Choroid plexus epithelial cell (primary cell): ENCODE measurements at places on chromosomes 13 and 19.
A peak's percentile ranks its signal among the peaks of the same experiment; 100 is the strongest.

GRCh38 chr19:1470305-1471009, 8.6 kb downstream of the C19orf25 start:
- peak; percentile 25 for DNase-seq

- no peak for DNase-seq
These were observed 12.3 kb upstream of the KATNAL1 start for GRCh38 chr13:30319655-30320054.

GRCh38 chr19:17347361-17347760, 10.0 kb downstream of the GTPBP3 start:
- peak; percentile 24 for DNase-seq

DNA sequence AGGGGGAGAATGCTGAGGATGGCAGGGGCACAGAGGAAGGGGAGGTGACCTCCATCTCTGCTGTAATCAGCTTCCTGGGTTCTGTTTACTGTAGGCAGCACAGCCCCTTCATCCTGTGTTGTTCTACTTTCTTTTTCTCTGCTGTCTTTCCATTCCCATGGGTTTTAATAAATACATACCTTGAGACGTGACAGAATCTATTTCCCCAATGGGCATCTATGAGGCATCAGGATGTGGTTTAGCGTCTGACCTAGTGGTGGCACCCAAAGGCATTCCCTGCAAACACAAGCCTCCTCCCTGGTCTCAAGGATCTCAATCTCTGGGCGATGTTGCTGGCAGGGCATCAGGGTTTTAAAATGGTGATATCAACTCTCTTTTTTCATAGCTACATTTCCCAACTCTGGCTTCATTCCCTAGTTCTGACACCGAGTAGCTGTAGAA, 60.8 kb downstream of the ALOX5AP start:
- peak; percentile 54 for DNase-seq

DNA sequence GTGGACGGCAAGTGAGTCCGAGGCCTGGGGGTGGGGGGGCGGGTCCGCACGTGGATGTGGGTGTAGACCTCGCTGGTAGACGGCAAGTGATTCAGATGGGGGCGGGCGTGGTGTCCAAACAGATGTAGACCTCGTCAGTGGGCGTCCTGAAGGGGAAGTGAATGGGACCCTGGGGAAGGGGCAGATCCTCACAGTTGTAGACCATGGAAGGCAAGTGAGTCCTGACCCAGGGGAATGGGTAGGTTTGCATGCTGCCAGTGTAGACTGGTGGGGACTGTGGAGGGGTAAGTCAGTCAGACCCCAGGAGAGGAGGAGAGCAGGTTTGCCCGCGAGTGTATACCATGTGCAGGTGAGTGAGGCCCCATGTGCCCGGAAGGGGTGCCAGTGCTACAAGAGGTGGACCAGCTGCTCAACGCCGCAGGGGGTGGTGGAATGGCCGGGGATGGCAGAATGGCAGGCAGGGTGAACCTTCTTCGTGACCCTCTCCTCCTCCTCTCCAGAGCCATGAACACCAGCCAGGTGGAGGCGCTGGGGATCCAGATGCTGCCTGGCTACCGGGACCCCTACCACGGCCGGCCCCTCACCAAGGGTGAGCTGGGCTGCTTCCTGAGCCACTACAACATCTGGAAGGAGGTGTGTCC, 22.1 kb downstream of the COLGALT1 start:
- no peak for DNase-seq

- DNase-seq, result no peak
These were observed 145.2 kb downstream of the GGACT start for GRCh38 chr13:100443278-100443997.

GRCh38 chr19:49515767-49516166, 3.3 kb downstream of the FCGRT start:
- DNase-seq, result no peak

DNA sequence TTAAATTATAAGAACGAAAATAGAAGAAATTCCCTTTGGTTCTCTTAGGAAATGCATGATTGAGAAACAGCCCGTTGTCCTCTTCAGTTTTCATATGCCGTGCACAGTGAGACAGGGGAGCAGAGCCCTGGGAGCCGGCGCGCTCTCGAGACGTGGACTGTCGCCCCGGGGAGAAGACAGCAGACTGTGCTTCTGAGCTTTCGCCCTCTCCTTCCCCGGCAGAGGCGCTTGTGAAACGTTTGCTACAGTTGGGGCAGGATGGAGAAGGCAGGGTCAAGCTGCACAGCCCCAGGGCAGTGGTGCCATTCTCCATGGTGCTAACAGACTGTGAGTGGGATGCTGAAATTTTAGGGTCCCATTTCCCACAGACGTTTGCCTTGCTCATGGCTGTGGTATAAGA, 192.2 kb upstream of the KL start:
- DNase-seq, result no peak

DNA sequence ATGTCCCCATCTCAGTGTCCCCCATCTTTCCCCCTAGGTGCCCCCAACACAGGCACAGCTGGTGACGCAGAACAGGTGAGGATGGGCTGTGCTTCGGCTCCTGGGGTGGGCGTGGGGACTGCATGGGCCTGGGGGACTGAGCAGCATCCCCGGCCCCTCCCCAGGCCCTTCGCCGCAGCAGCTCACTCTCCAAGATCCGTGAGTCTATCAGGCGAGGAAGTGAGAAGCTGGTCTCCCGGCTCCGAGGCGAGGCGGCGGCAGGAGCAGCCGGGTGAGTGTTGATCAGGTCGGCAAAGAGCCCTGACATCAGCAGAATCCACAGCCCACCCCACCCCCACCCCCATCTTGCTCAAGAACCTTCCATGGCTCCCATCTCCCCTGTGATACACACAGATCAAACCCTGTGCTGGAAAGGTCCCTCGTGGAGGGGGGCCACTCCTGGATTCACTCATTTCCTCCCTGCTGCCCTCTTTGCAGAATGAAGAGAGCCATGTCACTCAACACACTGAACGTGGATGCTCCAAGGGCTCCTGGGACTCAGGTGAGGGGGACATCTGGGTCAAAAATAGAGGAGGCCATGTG, 10.0 kb downstream of the KLC3 start:
- DNase-seq, result no peak

DNA sequence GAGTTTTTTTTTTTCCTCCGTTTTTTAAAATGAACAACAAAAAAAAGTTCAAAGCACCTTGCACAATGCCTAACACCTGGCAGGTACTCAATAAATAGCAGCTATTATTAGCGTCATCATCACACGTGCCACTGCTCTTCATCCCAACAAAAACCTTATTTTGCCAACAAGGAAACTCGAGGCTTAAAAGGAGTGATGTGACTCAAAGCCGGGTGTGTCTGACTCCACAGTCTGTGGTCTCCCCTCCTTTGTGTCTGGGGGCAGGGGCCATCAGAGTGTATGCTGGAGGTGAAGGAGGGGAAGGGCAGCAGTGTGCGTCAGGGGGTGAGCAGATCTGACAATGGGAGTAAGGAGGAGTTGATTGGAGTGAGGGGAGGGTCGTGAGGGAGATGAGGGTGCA, 34.1 kb upstream of the POU2F2 start:
- no peak for DNase-seq

GRCh38 chr13:29384466-29384865, 211.0 kb downstream of the SLC7A1 start:
- DNase-seq, result no peak

DNA sequence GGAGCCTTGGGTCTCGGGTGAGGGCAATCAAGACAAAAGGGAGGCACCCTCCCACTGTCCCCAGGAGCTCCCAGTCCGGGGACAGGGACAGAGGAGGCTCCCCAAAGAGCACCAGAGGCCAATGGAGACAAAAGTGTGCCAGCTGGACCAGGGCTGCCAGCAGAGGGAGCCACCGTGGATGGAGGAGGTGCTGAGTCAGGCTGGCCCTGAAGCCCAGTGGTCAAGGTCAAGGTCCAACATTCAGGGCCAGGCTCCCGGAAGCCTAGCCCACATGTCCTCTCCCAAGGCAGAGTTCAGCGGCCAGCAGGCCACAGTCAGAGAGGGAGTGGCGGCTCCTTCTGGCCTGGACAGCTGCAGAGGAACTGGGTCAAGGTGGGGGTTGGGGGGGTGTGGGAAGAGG, 8.4 kb downstream of the COL5A3 start:
- DNase-seq, result peak; percentile 14

DNA sequence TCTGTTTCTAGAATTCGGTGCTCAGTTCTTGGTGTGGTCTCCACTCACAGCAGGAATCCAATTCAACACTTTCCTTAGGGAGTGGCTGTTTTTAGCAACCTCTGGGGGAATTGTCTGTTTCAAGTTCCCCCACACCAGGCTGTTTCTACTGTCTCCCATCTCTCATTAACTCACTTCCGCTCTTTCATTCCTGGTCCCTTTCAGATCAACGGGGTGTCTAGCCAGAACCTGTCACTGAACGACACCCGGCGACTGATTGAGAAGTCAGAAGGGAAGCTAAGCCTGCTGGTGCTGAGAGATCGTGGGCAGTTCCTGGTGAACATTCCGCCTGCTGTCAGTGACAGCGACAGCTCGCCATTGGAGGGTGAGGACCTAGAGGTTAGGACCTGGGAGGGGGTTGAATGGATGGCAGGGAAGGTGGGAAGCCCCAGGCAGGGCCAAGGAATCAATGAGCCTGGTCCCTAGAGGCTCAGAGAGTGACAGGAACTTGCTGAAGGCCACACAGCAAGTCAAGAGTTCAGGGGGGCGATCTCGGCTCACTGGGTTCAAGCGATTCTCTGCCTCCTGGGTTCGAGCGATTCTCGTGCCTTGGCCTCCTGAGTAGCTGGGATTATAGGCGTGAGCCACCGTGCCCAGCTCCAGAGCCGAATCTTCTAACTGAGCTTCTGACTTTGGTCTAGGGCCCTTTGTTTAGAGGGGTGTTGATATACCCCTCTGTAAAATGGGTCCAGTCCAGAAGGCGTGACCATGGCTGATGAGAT, 25.5 kb downstream of the TJP3 start:
- no peak for DNase-seq

- no peak for DNase-seq
These were observed 2.6 kb downstream of the ERICH4 start for GRCh38 chr19:41445575-41445974.

DNA sequence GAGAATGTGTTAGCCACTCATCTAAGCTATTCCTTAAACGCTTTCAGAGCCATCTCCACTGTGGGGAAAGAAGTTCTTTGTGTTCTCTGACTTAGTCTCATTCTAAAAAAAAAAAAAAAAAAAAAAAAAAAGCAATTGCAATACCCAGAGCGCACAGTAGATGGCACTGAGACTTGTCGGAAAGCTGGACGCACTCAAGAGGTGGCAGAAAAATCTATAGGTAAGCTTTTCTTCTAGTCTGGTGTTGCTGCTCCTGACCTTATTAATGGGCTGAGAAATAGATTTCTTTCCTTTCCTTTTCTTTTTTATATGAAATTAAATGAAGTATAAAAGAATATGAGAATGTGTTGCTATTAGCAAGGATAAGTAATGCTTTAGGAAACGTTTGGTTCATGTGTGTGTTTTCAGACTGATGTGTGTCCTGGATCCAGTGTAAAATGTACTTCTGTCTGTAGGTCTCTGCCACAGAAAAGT, 4.7 kb upstream of the GJB2 start:
- peak; percentile 74 for DNase-seq

DNA sequence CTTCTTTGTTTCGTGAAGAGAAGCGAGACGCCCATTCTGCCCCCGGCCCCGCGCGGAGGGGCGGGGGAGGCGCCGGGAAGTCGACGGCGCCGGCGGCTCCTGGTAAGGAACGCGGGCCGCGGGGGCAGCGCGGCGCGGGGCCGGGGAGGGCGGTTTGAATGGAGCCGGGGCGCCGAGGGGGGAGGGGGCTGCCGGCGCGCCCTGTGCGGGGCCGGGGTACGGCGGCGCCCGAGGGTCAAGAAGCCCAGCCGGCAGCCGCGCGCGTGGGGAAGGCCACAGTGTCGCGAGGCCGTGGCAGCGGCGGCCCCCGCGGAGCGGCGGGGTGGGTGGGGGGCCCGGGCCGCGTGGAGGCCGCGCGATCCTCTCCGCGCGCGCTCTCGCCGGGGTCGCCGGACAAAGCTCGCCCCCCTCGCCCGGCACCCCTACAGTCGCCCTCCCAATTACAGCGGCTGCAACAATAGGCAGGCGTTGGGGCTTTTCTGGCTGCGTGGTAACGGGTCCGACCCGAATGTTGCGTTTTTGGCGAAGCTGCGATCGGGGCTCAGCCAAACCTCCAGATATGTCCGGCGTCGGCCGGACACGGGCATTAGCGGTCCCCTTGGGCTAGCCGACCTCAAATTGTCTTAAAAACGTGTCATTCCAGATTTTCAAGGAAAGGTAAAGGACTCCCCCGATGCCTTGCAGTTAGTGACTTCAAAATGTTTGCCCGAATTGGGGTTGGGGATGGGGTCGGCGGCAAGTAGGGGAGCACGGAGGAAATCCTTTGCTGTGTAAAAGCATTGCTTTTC, 437 bp downstream of the SMARCA4 start:
- DNase-seq, result no peak

DNA sequence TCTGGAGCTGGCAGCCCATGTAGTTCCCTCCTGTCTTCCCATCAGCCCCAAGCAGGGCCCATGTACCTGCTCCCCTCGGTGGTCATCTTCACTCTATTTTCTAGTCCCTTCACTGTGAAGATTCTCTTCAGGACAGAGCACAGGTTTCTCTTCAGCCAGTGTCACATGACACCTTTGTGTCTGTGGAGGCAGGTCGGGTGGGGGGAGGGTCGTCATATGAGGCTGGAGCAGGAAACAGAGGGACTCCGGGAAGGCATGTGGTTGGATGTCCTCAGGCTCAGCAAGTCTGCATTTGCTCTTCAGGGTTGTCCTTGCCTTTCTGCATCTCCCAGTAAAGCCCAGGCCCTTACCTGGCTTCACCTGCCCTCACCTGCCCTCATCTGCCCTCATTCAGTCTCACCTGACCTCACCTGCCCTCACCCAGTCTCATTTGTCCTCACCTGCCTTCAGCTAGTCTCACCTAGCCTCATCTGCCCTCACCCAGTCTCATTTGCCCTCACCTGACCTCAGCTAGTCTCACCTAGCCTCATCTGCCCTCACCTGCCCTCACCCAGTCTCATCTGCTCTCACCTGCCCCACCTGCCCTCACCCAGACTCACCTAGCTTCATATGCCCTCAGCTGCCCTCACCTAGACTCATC, 120.3 kb downstream of the ZDHHC20 start:
- DNase-seq, result no peak

DNA sequence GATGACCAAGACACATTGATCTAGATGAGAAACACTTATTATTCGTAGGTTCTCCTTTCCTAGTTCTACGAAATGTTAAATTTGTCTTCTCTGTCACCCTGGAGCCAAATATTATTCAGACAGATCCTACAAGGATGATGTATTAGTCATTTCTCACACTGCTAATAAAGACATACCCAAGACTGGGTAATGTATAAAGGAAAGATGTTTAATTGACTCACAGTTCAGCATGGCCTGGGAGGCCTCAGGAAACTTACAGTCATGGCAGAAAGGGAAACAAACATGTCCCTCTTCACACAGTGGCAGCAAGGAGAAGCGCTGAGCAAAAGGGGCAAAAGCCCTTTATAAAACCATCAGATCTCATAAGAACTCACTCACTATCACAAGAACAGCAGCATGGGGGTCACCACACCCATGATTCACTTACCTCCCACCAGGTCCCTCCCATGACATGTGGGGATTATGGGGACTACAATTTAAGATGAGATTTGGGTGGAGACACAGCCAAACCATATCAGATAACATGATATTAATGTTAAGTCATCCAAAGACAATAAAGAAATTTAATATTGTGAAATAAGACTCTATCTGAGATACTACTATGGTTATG, 1248.8 kb upstream of the SLC10A2 start:
- DNase-seq, result peak; percentile 40

GRCh38 chr13:21059641-21060337, 1.6 kb downstream of the LATS2 start:
- DNase-seq, result no peak
